Progenitor cell of endocrine pancreas (in vitro differentiated cells): ENCODE measurements at places on chromosomes 7 and 10.

DNA sequence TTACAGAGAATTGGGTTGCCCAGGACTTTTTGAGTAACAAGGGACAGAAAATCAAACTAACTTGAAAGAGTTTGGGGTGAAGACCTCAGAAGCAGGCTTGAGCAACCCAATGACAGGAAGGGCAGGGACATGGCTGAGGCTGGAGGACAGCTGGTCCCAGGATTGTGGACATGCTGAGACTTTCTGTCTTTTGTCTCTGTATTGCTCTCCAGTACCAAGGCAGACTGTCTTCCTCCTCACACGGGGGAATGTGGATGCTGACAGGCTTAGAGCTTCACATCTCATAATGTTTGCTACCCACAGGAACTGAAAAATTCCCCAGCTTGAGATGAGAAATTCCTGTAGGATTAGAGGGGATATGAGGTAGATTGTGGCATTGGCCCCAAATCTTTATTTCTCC lies 229.6 kb downstream of the PHF14 start:
- DNase-seq = no peak

DNA sequence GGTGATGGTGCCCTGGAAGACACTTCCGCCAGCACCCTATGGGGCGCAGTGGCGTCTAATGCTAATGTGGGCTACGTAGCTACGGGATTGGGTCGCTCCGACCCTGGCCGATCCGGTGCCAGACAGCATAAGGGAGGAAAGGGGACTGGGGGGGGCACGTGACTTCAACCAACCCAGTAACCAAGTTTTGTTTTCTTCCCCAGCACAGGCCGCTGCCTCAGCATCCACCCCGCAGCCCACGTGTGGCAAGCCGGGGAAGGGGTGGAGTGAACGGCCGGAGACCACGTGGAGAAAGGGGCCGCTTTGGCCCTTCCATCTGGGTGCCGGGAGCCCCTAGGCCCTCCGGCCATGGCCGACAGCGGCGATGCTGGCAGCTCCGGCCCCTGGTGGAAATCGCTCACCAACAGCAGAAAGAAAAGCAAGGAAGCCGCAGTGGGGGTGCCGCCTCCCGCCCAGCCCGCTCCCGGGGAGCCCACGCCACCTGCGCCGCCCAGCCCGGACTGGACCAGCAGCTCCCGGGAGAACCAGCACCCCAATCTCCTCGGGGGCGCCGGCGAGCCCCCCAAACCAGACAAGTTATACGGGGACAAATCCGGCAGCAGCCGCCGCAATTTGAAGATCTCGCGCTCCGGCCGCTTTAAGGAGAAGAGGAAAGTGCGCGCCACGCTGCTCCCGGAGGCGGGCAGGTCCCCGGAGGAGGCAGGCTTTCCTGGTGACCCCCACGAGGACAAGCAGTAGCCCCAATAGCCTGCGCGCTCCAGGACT lies 2.5 kb downstream of the PRR15 start:
- no peak for DNase-seq

- no peak for DNase-seq
Measured at GRCh38 chr7:30238721-30239441, 45.5 kb upstream of the ZNRF2 start.

GRCh38 chr7:100683659-100684533 lies 10.2 kb downstream of the GIGYF1 start:
- DNase-seq = no peak

DNA sequence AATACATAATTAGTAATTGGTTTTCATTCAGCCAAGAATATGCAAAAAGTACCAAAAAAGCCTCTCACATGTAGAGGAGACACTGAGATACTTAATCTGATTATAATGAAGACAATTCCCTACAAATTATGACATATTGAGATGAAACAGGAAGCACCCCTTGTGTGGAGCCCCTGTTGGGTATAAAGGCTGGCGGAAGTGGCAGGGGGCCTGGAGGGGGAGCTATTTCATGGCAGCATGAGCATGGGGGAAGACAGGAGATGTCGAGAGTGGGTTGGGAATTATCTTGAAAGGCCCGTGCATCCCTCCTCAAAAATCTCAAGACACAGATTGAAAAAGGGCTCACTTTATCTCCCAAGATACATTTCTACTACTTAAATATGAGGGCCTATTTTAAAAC lies 96.9 kb downstream of the PIP4K2A start:
- DNase-seq = no peak

DNA sequence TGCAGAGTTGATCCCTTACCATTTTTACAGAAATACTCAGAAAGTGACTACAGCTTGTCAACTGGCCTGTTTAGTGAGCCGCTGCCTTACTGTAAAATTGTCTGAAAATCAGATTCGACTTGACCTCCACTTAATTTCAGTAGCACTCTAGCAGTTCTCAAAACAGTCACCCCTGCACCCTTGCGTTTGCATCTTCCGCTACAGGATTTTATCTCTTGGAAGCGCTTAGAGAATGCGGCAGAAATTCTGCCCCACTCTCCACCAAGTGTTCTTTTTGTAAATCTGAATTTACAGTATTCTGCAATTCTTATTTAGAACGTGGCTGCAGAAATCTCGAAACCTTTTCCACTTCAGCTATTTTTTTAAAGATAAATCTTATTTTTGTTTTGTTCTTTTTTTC lies 1.9 kb upstream of the TWIST1 start:
- no peak for DNase-seq

DNA sequence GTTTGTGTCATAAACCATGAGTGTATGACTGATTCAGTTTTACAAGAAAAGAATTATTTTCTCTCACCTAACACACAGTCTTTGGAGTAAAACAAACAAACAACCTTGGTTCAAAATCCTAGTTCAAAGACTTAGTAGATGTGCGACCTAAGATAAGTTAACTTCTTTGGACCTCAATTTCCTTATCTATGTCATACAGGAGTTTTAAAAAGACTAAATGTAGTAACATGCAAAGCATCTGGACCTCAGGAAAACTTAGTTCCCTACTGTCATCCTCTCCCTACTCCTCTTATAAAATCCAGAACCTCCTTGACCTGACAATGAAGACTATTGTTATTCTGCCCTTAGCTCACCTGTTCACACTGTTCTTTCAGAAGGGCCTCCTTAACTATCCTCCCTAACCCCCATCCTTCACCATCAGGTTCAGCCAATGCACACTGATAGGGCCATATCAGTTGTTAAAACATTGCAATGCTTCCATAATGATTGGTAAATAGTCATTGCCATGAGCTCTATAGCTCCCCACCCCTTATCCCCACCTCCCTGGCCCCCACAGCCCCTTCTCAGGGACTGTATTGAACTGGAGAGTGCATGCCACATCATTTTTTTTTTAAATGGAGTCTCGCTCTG lies 28.8 kb upstream of the CCNJ start:
- DNase-seq = no peak

DNA sequence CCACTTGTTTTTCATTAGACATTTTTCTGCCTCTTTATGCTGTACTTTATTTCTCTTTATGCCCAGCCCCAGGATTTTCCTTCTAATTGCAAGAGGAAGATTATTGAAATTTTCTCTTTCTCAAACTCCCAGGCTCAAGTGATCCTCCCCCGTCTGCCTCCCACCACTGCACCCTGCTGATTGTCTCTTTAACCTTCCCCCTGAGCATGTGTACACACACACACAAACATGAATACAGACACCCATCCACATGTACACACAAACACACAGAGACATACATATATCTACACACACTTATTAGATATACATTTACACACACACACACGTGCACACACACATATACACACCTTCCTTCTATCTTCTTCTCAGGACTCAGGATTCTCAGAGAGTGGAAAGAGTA lies 37.3 kb upstream of the MAP3K8 start:
- no peak for DNase-seq

DNA sequence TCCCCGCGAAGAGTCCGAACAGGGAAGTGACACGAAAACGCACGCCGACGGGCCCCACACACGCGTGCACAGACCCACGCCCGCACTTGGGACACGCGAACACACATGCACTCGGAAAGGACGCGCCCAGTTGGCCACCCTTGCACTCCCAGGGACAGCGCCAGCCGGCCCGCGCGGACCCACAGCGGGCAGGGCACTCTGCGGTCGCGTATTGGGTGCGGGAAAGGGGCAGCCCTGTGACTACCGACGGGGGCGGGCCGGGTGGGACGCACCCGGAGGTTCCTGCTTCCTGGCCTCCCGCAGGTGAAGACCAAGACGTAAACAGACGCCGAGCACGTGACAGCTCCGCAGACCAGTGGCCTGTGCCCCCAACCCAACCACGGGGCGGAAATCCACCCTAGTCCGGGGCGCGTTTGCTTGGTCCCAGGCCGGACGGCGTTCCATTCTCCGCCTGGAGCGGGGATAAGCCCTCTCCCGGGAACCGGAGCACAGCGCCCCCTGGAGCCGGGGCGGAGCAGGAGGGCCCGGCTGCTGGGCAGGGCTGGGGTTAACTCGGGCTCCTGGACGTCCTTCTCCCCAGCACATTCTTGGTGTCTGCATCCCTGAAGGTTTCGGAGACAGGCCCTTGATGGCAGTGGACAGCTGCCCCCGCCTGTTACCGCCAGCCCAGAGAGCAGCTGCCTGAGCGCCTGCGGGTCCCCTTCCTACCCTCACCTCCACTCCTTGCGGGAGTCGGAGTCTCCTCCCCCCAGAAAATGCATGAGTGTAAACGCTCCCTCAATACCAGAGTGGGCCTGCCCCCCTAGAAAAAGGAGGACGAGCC lies 2.0 kb upstream of the LZTS2 start:
- peak; percentile 83 for DNase-seq
